ENCODE measurements at places on chromosomes 1 and 21. TPM values are rescaled to one million over a fixed set of nuclear protein-coding genes. Genes with fewer than 3 reads are reported as not detected.

The TRIM46 gene
- total RNA-seq: 6.3 TPM

DNA sequence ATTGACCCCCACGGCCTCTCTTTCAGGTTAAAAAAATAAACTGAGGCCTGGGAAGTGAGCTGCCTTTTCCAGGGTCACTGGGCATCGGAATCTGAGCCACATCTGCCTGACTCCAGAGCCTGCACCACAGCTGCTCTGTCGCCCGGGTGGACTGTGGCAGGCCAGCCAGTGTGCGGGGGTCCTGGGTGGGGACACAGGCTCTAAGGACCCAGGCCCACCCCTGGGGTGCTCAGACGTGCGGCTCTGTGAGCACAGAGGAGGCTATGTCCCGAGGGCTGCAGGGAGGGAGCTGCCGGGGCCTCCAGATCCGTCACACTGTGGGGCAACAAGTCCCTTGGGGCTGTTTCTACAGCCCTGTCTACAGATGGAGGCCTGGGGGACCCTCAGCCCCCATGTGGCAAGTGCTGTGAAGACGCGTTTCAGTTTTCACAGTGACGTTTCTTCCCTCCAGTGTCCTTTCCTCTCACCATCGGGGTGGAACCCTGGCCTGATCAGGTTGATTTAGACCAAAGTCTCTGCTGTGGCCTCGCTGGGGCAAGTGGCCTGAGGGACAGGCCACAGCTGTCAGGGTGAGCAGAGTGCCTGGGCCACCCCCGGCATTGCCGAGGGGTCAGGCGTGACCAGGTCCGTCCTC lies 39.2 kb upstream of the ACTRT2 start:
- peak; percentile 16 for DNase-seq

GRCh38 chr1:27009601-27010197 lies 3.0 kb downstream of the TENT5B start:
- DNase-seq: no peak

DNA sequence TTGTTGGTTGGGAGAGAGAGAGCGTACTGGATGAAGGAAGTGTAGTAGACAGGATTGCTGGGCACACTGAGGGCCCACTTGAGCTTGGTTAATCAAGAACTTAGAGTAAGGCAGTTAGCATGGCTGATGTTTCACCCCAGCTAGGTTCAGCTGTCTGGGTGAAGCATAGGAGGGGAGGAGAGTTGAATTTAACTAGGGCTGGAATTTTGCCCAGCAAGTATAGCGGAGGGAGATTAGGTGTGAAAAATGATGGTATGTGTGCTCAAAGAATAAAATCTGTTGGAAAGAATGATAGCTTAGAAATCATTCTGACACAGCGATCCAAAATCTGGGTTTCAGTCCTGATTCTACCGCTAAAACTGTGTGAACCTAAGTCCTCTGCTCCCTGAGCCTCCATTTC lies 461.5 kb upstream of the PROX1 start:
- DNase-seq: no peak

- DNase-seq: no peak
Observed at GRCh38 chr1:221470000-221470698, 271.7 kb downstream of the DUSP10 start.

DNA sequence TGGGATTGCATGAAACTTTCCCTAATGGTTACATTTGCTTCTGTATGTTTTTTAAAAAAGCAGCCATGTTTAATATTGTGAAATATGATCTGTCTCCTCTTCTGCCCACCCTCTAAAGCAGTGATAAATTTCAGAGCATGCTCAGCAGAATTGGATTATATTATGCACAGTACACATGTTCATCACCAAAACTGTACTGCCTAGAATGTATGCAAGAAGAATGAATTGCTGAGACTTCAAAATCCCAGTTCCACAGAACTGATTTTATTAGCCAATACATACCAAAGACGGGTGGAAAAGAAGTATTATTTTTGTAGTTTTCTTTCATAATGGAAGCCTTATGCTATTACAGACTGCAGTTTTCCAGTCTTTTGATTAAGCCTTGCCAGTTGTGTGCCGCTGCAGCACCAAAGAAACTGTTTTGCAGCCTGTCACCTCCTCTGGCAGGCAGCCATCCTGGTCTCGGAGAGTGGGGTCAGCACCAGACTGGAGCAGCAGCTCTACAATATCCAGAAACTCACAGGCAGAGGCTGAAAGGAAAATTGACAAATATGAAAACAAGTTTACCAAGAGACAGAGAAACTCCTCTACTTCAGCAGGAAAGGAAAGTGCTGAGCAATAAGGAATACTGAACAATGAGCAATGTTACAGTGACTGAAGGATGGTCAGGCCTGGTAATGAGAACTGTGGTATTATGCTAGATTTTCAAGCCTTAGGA lies 58.1 kb downstream of the LHX4 start:
- no peak for DNase-seq

GRCh38 chr1:234638832-234639799 lies 29.1 kb upstream of the IRF2BP2 start:
- no peak for DNase-seq

GRCh38 chr1:17023573-17023972 lies 11.8 kb upstream of the ATP13A2 start:
- DNase-seq: no peak

The AIM2 gene
- total RNA-seq: 0.27 TPM

DNA sequence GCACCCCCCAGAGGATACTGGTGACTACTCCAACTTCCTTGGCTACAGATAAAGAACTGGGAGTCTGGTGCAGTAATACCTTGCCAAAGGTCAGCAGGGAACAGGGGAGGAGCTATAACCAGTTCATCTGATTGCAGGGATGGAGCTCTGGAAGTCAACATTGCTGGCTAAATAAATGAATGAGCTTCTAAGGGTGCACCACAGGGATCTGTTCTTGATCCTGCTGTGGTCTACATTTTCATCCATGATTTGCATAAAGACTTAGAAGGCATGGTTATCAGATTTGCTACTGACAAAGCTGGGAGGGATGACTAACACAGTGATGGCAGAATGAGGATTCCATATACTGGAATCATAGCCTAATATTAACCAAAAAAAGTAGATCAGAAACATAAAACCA lies 18.3 kb downstream of the PLEKHA6 start:
- no peak for DNase-seq

The NHLH1 gene
- 0.32 TPM for total RNA-seq

DNA sequence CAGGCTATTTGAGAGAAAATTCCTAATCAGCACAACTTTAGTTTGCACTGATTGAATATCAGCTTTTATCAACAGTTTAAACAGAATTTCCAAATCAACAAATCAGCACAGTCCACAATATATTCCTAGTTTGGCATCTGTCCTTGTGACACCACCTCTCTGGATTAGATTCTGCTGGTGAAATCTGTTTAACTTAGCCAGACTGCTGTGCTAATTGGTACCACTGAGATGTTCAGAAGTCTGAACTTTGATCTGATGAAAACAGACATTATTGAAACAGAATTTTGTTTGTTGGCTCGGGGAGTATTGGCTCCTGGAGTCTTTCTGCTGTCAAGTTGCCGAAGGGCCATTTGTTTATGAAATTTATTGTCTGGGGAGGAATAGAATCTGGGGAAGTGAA lies 17.0 kb upstream of the NGF start:
- DNase-seq: no peak

DNA sequence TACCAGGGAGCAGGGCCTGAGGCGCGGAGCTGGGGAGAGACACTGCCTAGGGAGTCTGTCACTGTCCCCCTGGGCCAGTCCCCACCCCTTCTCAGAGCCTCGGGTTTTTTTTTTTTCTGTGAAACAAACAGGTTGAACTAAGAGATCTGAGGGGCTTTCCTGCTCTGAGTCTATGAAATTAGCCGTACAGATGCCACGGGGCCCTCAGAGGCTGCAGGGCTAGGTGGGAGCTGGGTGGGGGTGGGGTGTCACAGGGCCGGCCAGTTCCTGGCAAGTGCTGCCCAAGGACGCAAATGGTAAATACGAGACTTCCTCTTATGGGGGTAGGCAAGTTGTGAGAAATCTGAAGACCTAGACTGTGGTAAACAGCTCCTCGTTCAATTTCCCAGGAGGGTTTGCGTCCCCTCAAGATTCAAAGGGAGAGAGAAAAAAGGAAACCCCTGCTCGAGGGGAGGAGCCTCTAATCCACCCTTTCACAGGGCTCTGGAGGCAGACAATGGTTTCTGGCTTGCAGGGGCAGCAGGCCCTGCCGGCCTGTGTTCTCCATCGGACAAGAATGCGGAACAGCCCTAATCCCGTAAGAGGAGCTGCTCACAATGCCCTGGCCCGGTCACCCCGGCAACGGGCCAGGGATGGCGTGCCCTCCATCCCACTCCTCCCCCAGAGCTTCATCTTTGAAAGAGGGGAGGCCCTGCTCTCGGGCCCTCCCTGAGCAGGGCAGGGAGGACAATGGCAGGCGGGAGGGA lies 7.8 kb downstream of the NUAK2 start:
- no peak for DNase-seq

GRCh38 chr1:241156231-241156965 lies 200.6 kb downstream of the RGS7 start:
- no peak for DNase-seq

The CFAP141 gene
- not detected for total RNA-seq

- no peak for DNase-seq
Observed at GRCh38 chr1:51331206-51332100, 1.1 kb upstream of the TTC39A start.

- no peak for DNase-seq
Observed at GRCh38 chr21:44957047-44957831, 17.4 kb downstream of the SLX9 start.

The NBPF4 gene
- total RNA-seq: not detected

The RPTN gene
- not detected for total RNA-seq

DNA sequence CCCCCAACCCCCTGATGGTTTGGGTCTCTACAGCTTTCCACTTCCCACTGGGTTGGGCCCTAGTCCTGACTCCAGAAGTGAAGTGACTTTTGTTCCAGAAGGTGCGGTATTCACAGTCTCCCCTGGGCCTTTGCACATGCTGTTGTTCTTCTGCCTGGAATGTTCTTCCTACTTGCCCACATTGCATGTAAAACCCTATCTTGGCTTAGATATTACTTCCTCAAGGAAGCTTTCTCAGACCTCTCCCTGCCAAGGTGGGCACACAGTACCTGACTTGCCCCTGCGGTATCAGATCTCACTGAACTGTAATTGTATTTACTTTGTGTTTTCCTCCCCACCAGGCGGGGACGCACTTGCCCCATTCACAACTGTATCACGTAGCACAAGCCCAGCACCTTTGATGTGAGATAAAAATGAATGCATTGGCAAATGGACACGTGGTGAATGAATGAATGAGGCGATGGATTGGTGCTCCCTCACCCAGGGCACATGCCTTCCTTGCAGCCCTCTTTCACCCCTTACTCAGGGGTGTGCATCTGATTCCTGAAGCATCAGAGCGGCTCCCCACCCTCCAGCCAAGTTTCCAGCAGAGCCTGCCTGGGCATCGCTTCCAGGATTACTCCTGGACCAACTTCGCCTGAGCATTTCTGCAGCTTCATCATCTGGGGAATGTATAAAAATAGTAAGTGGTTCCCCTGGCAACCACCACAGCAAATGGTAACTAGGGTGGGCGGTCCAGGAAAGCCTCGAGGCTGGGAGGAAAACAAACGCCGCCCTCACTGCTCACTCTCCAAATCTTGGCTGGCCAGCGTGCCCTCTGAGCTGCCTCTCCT lies 19.8 kb downstream of the NENF start:
- DNase-seq: no peak

GRCh38 chr1:34612091-34612827 lies 142.6 kb upstream of the GJB5 start:
- no peak for DNase-seq

The DNASE2B gene
- total RNA-seq: not detected

DNA sequence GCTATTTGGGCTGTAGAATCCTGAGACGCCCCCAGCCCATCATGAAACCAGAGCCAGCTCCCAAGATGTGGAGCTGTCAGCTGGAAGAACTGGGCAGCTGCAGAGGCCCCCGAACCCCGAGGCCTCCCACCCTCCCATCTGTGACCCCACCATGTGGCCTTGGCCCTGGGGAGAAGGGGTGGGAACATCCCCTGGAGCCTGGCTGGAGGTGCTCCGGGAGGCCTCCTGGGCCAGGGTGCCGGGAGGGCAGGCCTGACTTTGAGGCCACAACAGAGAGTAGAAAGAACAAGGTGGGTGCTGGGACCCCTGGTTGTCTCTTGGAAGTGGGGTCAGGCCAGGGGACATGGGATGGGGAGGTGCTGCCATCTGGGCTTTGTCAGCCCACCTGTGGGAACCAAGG lies 6.0 kb upstream of the SMYD3 start:
- DNase-seq: no peak

DNA sequence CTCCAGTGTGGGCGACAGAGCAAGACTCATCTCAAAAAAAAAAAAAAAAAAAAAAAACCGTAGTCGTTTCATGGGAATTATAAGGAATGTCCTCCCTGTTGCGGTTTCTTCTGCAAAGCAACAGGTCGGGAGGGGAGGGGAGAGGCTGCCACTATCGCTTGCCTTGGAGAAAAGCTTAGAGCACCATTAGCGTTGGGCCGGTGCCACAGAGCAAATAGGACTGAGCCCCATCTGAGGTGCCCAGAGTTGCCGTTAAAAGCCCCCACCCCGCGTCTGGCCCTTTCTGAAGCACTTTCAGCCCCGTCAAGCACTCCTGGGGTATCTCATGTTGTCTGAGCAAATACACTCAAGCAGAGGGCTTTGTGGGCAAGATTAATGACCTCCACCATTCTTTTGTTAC lies 2.2 kb downstream of the RIPPLY3 start:
- DNase-seq: no peak

- DNase-seq: peak; percentile 67
Observed at GRCh38 chr1:160681066-160681890, 30.3 kb downstream of the CD48 start.

The S100A7A gene
- total RNA-seq: not detected

DNA sequence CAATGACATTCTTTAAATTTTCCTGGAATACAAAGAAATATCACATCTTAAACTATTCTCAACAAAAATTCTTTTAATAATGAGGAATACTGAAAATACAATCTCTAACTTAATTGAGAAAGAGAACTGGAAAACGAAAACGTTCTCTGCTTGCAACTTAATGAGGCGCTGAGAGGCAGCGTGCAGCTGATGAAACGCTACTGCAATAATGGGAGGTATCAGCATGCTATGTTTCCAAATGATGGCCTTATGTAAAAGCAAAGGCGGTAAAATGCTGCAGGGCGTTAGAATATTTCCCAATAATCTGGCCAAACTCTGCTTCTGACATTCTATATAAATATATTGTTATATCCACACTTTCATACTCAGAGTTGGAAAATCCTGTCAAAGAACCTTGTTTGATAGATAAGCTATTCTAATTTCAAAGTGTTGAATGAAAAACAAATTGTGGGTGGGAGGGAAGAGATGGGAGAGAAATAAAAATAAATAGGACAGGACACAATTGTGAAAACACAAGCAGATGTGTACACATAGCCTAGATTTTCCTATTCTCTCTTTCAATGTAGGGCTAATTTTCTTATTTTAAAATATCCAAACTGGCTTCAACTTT lies 70.9 kb downstream of the APP start:
- no peak for DNase-seq

DNA sequence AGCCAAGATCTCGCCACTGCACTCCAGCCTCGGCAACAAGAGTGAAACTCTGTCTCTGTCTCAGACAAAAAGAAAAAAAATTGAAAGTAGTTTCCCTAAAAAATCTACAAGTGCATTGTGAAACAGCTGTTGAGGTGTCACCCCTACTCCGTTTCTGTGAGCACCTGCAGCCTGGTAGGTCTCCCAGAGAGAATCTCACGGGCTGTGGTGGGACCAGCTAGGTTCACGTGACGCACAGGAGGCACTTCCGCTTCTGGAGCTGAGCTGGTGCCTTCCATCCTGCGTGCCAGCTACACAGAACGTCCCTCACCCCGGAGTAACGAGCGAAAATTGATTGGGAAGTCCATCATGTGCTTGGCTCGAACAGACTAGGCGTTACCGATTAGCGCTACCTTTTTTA lies 66.8 kb downstream of the COL24A1 start:
- DNase-seq: no peak
